Stimulated activated CD4-positive, alpha-beta T cell treated with anti-CD3 and anti-CD28 coated beads, TNF-alpha, amount 100 ng/mL, for 1 hour (primary cell): ENCODE measurements at places on chromosomes 2 and 18.

DNA sequence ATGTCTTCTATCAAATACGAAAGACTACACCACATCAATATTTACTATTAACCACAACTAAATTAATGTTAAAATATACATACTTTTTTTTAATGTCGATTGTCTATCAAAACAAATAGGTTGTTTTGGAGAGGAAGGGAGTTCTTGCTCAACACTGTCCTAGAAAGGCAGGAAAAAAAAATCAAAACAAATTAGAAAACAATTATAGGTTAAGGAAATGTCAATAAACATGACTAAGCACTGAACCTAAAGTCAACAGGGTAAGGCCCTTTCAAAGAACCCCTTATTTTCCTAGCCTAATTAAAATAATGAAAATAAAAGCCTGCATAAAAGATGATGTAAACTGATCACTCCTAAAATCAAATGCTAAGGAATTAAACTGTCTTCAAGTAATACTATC, 2.8 kb downstream of the CEP76 start:
- DNase-seq, result no peak

GRCh38 chr18:48453330-48454066, 44.3 kb upstream of the ZBTB7C start:
- DNase-seq, result no peak

DNA sequence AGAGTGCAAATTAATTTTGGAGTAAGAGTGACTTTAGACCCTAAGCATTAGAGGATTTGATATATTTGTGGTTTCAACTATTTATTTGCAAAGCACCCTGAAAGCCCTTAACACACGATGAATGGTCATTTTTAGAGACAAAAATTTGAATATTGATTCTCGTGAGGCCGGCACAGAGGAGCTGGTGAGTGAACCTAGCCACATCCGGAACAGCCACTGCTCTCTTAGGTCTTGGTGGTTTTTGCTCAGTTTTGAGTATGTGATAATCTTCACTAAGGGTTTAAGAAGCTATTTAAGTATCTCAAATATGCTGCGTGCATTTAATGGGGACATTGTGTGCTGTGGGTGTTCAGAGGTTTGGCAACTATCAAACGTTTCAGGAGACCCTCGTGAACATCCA, 204.8 kb downstream of the TSN start:
- DNase-seq, result no peak

DNA sequence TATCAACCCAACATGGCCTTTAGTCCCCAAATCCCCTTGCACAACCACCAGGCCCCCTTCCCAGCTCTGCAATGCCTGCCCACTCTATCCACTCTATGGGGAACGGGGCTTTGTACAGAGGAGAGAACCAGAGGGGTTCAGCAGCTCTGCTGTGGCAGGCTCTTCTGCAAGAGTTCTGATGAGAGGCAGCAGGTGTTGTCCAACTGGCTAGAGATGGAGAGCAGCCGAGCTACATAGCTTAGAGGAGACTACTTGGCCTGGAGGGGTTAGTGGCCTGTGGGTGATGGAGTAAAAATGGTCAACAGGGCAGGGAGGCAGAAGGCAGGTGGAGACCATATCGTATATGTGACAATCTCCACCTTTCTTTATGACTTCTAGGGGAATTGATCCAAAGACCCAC, 103.0 kb downstream of the QPCT start:
- DNase-seq, result no peak

DNA sequence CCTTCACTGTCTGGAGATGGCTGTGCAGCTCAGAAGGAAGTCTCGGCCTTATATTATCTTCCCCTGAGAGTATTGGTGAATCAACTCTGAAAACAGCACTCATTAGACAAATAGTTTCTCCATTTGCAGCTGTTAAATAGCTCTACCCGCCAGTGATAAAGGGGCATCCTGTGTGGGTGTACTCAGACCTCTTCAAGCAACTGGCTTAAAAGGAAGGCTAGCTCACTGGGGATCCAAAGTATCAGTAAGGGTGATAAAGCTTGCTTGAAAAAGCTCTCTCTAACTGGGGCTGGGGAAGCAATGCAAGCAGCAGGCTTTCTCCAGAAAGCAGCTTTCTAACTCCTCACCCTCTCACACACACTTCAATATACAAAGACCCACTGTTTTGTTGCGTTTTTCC, 64.9 kb upstream of the PSMD14 start:
- DNase-seq, result no peak

DNA sequence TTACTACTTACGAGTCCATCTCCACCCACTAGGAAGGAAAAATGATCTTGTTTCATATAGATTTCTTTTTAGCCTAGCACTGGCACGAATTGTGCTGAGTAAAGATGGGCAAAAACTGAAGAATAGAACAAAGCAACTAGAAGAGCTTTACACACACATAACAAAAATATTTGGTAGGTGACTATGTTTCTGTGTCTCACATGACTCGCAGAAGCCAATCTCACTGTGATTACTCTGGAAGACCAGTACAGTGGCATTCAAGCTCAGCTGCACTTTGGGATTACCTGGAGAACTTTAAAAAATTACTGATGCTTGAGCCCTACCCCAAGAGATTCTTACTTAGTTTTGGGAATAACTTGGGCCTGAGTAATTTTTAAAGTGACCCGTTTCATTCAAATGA, 378.7 kb downstream of the METTL4 start:
- no peak for DNase-seq

DNA sequence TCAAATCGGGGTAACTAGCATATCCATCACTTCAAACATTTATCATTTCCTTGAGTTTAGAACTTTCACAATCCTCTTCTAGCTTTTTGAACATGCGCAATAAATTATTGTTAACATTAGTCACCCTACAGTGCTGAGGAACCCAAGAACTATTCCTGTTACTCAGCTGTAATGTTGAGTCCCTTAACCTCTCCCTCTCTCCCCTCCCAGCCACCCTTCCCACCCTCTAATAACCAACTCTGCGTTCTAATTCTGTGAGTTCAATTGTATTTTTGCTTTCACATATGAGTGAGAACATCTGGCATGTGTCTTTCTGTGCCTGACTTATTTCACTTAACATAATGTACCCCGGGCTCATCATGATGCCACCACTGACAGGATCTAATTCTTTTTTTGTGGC, 78.6 kb upstream of the RANBP2 start:
- DNase-seq, result no peak

DNA sequence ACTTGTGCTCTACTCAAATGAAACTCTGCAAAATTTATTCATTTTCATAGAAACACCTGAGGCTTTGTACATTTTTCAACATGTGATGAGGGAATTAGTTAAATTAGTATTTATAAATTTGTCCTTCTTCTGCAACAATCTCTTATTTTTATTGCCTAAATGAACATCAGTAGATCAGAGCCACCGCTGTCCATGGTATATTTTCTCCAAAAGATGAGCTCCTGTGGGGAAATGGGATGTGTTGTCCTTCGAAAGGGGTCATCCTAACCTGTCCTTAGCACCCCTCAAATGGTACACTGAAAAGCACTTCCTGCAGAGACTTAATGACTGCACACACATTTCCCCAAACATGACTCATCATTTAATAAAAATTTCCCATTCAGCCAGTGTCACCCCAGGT, 714.6 kb downstream of the MBD2 start:
- DNase-seq, result no peak

DNA sequence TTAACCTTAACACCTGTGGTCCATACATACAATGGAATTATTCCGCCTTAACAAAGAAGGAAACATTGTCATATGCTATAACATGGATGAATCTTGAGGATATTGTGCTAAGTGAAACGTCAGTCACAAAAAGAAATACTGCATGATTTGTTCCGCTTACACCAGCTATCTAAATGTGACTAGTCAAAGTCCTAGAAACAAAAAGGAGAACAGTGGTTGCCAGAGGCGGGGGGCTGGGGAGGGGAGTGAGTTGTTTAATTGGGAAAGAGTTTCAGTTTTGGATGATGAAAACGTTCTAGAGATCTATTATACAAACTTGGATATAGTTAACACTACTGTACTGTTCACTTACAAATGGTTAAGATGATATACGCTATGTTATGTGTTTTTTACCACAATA, 72.0 kb downstream of the SPRED2 start:
- DNase-seq, result no peak

- no peak for DNase-seq
Observed at GRCh38 chr18:50844554-50844953, 24.7 kb upstream of the MRO start.

DNA sequence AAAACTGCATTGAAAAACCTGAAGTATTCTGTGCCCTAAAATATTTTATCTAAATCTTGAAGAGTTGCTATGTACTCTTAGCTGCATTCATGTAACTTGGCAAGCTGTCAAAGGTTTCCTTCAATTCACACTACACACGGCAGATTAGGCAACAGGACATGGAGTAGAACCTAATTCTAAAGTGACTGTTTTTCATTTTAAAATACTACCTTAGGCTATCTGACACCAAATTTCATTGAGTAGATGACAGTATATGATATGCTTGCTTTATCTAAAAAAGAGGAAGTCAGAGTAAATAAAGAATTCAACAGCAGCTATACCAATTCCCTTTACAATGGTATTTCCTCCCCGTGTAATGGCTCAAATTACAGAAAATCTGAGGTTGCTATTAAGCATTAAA, 45.4 kb downstream of the EXOC6B start:
- DNase-seq, result no peak

GRCh38 chr18:78769502-78770105, 210.0 kb upstream of the SALL3 start:
- DNase-seq, result no peak

- DNase-seq, result no peak
Observed at GRCh38 chr2:222861411-222862105, 722 bp downstream of the ACSL3 start.

GRCh38 chr2:42895134-42895790, 102.9 kb upstream of the HAAO start:
- DNase-seq, result no peak

DNA sequence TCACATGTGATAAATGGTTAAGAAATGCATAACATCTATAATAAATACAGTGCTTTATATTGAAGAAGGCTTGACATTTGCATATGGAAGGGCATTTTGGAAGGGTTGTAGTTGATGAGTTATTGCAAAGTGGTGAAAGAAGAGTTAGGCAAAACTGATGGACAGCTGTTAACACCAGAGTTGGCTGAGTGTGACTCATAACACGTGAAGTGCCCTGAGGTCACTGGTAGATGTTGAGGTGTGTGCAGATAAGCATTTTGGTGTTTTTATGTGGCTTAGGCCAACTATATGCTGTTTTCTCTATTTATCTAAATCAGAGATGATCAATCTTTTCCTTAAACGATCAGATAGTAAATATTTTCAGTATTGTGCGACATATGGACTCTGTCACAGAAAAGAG, 154.3 kb upstream of the KCNH7 start:
- DNase-seq, result no peak

DNA sequence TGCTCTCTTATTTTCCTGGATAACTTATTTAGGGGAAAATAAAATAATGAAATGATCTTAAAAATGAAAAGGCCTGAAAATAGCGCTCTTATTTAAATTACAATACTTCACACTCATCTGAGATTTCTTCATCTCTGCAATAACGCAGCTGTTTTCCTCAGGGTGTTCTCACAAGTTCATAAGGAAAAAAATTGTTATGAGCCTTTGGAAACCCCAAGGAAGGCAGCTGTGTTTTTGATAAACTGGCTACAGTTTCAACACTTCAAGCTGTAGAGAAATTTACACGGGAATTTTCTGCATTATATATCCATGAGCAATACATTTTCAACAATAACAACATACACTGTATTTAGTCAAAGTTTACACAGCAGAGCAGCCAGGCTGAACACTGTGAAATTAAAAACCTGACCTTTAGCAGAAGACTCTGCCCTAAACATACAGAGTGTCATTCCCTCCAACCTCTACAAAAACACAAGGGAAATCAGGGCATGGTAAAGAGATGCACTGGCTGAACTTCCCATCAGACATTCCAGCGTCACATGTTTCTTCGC, 959.6 kb downstream of the SLC4A3 start:
- no peak for DNase-seq

DNA sequence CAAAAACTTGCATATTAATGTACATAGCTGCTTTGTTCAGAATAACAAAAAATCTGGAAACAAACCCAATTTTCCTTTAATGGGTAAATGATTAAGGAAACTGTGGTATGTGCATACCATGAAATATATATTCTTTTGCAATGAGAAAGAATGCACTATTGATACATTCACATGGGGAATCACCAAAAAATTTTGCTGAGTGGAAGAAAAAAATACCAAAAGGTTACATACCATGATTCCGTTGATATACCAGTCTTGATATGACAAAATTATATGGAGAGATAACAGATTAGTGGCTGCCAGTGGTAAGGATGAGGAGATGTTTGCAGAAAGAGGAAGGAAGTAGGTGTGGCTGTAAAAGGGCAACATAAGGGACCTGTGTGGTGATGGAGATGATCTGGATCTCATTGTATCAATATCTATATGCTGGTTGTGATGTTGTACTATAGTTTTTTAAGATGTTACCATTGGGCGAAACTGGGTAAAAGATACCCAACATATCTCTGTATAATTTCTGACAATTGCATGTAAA, 54.6 kb upstream of the BCL2L11 start:
- DNase-seq, result no peak

DNA sequence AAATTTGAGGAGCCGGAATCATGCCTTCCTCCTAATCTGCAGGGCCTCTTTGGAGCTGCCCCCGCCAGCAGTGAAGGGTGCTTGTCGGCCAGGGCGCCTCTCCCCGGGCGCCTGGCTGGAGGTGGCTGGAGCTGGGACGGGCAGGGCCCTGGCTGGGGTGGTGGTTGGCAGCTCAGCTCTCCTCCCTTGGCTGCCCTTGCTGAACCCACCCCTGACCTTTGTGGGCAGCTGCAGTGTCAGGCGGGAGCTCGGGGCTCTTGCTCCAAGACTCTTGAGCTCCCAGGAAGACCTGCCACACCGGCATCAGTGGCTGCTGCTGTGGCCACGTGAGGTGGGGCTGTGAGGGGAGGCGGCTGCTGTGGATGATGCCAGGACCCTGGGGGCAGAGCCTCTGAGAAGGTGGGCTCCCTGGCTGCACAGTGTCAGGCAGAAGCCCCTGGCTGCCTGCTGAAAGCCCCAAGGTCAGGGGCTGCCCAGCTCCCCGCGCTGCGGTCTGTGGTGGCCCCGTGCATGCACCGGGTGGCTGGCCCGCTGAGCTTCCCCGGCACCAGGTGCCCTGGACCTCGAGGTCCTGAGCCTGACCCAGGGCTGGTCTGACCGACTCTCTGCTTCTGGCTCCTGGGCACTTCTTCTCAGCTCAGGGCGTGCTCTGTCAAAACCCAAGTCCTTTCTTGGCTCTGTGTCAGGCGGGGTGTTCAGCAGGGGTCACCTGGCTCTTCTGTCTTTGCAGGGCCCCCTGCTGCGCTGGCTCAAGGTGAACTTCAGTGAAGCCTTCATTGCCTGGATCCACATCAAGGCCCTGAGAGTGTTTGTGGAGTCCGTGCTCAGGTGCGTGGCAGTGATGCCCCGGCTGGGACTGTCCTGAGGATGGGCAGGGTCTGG, 34.5 kb downstream of the PDIA6 start:
- no peak for DNase-seq

DNA sequence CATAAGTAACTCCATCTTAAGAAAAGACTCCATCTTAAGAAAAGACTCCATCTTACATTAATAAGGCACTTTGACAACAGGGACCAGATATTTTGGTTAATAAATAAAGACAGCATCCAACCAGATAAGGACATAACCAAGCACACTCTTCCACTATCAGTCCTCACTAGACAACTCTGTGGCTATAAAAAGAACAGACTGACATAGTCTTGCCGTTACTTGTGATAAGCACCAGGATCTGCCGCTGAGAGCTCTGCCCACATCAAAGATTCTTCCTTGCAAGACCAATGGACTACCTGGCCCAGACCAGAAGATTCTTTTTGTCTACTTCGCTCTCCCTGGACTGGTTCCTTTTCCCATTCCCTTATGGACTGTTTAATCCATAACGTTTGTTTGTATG, 667.4 kb downstream of the NYAP2 start:
- DNase-seq, result no peak
